ENCODE measurements at places on chromosomes 3 and 15.
A peak's percentile ranks its signal among the peaks of the same experiment; 100 is the strongest.

GRCh38 chr3:71689291-71689690 is 35.9 kb downstream of the EIF4E3 start:
- DNase-seq = no peak

DNA sequence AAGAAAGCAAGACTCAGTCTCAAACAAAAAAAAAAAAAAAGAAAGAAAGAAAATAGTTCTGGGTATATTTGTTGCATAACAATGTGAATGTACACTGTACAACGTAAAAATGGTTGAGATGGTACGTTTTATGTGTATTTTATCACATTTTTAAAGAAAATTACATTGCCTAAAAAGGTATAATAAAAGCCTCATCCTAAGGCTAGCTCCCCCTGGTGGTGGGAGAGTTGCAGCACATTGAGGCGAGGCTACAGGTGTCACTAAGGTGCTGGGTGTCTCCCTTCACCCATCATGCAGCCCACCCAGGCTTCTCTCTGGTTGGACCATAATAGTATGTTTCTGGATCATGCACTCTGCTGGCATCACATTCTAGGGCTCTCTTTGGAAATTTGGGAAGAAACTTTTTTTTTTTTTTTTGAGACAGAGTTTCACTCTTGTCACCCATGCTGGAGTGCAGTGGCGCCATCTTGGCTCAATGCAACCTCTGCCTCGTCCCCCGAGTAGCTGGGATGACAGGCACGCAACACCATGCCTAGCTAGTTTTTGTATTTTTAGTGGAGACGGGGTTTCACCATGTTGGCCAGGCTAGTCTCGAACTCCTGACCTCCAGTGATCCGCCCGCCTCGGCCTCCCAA is 12.4 kb upstream of the RAB11A start:
- DNase-seq = peak; percentile 73

DNA sequence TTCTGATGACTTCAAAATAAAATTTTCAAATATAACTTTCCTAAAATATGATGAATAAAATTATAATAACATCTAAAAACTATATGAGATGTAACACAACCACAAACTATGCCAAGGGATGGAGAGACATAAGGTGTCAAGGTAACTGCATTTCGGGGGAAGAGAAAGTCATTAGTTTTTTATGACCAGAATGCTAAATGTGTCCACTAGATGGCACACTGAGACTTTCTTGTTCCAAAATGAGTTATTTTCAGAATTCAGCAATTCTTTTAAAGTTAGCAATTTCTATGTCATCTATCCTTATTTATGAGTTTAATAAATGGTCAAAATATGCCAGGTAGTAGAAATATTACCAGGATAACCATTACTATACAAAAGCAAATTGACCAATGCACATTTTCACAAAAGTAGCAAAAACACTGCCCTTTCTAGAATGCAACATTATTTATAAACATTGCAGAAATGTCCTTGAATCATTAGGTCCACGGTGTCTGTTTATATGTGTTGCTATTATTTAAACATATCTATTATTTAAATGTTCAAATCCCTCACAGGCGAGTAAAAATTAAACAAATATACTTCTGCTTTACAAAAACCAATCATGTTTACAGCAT is 374.2 kb downstream of the PLCL2 start:
- no peak for DNase-seq

DNA sequence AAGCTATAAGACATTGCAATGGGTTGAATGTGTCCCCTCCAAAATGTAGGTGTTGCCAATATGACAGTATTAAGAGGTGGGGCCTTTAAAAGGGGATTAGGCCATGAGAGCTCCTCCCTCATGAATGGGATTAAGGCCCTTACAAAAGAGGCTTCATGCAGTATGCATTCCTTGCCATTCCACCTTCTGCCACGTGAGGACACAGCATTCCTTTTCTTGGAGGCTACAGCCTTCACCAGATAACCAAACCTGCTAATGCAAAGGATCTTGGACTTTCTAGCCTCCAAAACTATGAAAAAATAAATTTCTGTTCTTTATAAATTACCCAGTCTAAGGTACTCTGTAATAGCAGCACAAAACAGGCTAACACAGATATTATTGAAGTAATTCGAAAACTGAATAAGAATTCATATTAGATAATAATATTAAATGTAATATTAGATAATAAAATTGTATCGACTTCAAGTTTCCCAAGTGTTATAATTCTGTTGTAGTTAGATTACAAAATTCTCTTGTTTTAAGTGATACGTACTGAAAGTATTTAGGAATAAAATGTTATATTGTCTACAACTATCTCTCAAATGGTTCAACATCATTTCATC is 29.4 kb upstream of the ATP8B4 start:
- DNase-seq = no peak

DNA sequence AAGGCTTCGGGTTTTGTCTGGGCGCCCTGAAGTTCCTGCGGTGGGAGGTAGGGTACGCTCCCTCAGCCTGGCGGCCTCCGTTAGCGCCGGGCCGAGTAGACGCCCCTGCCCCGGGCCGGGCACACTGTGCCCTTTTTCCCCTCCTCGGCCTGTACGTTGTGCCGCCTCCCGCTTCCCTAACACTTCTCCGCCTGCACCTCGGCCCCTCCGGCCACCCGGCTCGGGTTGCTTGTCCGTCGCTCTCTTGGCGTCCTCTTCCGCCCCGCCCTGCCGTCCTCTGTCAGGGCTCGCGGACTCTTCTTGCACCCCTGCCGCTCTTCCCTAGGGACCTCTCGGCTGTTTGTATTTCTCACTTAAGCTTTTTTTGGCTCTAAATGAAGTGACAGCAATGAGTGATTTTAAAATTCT is 384 bp downstream of the KNL1 start:
- DNase-seq = no peak

GRCh38 chr3:23442598-23443383 is 239.7 kb downstream of the UBE2E2 start:
- peak; percentile 9 for DNase-seq

DNA sequence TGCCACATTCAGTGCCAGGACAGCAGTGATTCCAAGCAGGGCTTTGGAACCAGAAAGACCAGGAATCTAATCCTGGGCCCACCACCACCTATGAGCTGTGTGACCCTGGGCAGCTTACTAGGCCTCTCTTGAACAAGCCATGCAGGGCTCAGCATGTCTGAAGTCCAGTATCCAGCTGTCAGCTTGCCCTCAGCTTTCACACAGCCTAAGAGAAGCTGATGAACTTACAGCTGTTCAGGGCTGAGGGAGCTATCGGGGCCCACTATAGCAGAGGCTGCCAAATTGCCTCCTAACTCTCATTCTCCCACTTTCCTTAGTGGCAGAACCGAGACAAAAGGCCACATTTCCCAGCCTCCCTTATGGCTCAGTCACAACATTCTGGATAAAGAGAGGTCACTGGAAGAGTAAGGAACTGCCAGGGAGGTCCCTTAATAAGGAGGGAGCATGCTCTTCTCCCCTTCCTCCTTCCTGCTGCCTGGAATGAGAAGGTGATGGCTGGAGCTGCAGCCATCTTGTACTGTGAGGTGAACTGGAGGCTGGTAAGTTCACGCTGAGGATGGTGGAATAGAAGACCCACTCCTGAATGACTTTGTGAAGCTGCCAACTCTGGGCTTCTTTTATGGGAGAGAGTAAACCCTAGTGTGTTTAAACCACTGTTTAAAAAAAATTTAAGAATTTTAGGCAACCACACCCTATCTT is 34.5 kb downstream of the FEM1B start:
- DNase-seq = no peak

- DNase-seq = no peak
Observed at GRCh38 chr15:55250941-55251340, 38.7 kb downstream of the RAB27A start.

DNA sequence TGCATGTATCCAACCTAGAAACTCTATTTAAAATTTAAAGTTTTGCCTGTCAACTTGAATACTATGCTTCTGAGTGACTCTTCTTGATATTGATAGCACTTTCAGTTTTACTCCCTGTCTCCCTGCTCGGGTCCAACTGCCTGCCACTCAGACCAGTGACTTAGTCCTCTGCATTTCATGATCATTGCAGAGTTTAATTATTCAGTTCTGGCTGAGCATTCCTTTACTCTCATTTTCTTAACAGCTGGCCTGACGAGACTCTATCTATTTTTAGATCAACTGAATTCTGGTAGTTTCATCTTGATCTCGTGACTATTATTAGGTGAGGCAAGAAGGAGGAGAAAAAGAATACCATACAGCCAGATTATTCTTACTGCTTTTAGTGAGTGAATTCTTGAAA is 617.4 kb downstream of the SI start:
- DNase-seq = no peak

GRCh38 chr3:55484191-55484689 is 2.9 kb downstream of the WNT5A start:
- DNase-seq = no peak

DNA sequence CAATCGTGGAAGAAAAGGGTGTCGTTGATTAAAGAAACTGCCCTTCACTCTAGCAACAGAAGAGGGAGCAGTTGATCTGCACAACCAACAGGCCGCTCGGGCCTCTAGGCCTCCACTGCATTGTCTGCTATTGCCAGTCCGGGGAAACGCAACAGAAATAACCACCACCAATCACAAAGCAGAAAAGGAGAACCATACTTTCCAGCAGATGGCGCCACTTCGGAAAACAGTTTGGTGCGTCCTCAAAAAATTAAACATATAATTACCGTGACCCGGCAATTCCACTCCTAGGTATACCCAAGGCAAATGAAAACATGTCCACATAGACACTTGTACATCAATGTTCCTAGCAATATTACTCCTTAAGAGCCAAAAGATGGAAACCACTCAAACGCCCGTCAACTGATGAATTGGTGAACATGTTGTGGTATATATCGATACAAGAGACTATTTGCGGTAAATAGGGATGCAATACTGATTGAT is 154.1 kb downstream of the TJP1 start:
- no peak for DNase-seq

- DNase-seq = peak; percentile 46
Observed at GRCh38 chr3:38003371-38003816, 12.8 kb downstream of the VILL start.

- DNase-seq = no peak
Observed at GRCh38 chr3:136209921-136210320, 13.8 kb upstream of the MSL2 start.

DNA sequence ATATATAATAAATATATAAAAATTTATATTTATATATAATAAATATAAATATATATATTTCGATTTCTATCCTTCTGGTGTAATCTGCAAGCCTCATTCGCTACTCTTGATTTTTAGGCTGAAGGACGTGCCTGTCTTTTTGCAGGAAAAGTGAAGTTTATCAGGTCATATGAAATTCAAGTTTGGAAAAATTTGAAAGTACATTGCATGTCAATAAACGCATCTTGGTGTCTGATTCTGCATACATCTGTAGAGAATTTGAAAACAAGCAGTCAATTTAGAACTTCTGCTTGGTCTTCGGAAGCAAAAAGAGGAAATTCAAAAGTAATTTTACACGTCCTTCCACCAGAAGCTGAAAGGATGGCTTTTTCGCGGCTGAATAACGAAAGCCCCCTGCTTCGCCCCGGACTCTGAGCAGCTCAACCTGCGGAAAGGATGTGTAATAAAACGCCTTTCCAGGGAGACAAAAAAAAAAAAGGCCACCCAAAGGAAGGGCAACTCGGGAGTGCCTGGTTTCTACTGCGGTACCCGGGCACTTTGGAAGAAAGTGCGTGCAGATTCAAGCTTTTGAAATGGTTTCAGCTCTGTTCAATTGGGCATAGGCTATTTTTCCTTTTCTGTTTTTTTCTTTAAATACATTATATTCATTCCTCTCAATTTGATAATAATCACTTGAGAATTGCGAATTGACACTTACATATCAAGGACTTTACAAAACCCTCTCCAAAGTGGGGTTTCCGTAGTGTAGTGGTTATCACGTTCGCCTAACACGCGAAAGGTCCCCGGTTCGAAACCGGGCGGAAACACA is 1.5 kb upstream of the MYNN start:
- peak; percentile 40 for DNase-seq

DNA sequence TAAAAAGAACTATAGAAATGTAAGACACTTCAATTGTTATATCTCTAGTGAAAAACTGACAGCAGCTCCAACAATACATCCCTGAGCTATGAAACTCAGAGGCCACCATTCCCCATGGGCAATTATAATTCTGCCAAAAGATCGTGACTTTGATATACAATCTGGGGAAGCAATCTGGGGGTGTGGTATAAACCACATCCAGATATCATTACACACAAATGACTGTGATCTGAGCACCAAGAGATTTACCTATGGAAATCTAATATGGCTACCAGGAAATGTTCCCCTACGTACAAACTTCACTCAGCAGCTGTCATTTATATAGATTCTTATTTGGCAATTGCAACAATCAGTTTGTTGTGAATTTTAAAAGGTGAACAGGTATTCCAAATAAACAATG is 110.3 kb downstream of the FRMD5 start:
- DNase-seq = no peak

GRCh38 chr3:186413615-186414415 is 51.8 kb upstream of the DGKG start:
- DNase-seq = peak; percentile 2

DNA sequence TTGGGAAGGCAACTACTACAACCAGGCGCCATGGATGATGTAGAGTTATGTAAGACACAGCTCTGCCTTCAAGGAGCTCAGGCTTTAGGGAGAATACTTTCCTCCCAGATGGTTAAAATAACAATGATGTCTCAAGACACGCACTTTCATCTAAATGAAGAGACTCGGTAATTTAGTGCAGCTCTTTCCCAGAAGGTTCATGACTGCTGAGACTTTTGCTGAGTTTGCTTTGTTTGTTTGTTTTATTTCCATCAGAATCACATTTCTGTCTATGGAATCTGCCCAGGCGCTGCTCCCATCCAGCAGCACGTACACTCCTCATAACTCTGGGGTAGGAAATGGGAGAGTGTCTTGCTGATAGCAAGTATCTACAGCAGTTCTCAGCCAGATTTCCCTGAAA is 33.9 kb upstream of the MEX3B start:
- no peak for DNase-seq

DNA sequence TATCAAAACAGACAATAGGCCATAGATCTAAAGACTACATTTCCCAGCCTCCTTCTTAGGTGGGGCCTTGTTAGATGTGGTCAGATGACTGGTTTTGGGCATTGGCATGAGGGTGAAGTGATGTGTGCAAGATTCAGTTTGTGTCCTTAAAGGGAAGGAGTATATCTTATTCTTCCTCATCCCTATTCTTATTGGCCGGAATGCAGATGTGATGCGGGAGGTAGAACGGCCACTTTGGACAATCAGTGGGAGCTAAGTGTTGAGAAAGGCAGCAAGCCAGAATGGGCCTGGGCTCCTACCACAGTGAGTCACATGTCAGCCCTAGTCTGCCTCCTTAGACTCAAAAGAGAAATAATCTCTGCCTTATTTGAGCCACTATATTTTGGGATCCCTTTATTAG is 89.8 kb upstream of the MEX3B start:
- no peak for DNase-seq

DNA sequence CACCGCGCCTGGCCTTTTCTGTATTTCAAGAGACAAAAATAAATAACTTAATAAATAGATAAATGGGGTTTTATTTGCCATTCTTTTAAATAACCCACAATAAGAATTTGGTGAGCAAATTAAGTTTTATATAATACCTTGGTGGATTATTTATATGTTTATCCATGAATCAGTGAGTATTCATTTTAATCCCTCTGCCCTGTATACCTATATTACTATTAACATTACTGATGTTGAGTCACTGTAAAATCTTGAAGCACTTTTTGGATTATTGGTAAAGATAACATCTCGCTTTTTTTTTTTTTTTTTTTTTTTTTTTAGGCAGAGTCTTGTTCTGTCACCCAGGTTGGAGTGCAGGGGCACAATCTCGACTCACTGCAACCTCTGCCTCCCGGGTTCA is 154.1 kb downstream of the ZNF609 start:
- no peak for DNase-seq

GRCh38 chr15:95988574-95988887 is 342.0 kb upstream of the NR2F2 start:
- no peak for DNase-seq

All from stimulated activated CD4-positive, alpha-beta T cell treated with anti-CD3 and anti-CD28 coated beads, Interleukin-4, amount 100 ng/mL, for 4 hours (primary cell).